ENCODE measurements at places on chromosomes 7 and 10.

DNA sequence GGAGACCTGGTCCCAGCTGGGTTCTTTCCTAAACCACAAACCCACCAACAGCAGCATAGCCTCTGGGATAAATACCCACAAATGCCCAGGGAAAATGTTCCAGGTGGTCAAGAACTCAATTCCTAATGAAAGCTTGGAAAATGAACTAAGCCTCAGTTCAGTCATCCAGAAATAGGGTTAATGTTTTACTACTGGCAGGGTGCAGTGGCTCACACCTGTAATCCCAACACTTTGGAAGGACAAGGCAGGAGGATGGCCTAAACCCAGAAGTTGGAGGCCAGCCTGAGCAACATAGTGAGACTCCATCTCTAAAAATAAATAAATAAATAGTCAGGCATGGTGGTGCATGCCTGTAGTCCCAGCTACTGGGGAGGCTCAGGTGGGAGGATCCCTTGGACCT, 82.2 kb downstream of the SVOPL start:
- DNase-seq = no peak

GRCh38 chr7:76224695-76225094, 23.0 kb downstream of the SRRM3 start:
- DNase-seq = no peak

- DNase-seq = no peak
These were observed 46.7 kb downstream of the PARD3 start for GRCh38 chr10:34768261-34768971.

- DNase-seq = no peak
These were observed 3.6 kb downstream of the DUSP5 start for GRCh38 chr10:110501142-110501937.

DNA sequence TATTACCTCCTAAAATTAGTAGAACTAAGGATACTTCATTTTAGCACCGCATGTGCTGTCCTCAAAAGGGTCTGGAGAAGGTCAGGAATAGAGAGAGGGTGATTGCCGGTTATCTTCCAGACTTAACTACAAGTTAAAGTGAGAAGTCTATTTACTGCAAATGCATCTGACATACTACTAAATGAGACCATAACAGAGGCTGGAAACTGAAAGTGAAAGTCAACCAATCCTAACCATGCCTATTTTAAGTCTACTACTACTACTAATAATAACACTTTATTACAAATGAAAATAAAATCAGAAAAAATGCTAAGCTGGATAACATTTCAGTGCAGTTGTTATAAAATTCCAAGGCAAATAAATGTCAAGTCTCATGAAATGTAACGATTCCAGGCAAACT, 244.7 kb downstream of the KIF20B start:
- no peak for DNase-seq

DNA sequence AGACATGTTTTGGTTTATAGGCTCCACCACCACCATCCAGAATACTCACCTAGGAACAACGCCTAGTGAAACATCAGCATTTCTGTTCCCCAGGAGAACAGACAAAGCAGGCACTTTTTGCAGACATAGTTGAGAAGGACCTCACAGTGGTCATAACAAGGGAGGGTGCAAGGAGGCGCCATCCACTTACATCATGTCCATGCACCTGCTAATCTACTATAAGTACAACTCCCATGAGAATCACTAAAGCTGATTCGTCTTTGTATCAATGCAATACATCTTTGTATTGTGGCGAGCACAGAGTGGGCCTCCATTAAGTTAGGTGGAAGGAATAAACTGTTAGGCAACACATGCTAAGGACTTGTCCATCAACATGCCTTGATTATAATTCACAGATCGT, 207.1 kb downstream of the KCNMA1 start:
- no peak for DNase-seq

DNA sequence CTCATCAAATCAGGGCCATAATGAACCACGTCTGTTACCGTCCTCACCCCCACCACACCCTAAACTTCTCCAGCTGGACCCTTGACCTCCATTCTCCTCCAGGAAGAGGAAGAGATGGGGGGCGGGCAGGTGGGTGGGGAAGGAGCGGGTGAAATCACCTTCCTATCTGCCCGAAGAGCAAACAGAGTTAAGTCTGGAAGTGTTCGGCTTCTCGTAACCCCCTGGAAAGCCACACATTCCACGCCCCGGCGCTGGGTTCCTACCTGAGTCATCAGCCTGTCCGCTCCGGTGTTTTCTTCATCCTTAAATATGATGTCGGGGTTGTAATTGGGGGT, 736 bp downstream of the SHH start:
- DNase-seq = no peak

DNA sequence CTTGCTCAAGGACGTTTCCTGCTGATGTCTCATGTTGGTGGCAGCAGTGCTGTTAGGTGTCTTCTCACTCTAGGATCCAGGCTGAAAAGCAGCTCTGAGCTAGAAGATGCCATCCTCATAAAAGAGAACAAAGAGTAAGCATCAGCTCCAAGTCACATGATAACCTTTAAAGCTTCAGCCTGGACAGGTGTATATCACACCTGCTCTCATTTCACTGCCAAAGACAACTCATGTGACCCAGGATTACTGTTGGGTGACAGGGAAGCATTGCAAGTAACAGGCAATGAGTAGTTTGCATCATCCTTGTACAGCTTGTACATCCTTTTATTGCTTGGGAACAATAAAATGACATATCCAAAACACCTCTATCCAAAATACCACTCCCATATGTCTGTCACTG, 423.4 kb upstream of the DPP6 start:
- no peak for DNase-seq

DNA sequence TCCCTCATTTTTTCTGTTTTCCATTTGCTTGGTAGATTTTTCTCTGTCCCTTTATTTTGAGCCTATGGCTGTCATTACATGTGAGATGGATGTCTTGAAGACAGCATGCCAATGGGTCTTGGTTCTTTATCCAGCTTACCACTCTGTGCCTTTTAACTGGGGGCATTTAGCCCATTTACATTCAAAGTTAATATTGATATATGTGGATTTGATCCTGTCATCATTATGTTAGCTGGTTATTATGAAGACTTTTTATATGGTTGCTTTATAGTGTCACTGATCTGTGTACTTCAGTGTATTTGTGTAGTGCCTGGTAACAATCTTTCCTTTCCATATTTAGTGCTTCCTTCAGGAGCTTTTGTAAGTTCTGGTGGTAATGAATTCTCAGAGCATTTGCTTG, 89.3 kb upstream of the UNC5B start:
- no peak for DNase-seq

DNA sequence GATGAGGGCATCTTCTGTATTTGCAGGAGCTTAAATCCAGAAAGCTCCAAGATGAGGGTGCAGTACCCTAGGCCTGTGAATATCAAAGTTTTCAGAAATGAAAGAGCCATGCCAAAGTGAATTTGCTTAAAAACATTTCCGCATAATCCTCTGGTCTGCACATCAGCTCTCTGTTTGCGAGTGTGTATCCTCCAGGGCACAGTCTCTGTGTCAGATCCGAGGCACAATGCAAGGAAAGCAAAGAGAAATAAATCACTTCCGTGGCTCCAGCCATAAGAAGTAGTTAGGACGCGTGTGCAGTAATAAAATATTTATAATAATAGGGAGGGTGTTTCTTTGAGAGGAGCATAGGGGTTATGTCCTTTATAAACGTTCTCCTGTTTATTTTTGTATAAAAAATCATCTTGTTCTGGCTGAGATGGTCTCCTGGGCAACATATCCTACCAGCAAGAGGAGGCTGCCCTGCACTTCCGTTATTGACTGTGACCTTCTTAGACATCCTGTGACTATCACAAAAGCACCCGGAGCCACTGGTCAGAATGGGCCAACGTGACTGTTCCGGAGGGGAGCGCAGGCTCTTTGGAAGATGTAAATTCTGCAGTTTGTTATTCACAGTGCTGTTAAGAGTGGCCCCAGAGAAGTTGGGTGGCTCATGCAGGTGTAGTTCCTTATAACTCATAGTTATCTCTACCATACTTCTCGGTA, 667.6 kb upstream of the FOXK1 start:
- DNase-seq = no peak

DNA sequence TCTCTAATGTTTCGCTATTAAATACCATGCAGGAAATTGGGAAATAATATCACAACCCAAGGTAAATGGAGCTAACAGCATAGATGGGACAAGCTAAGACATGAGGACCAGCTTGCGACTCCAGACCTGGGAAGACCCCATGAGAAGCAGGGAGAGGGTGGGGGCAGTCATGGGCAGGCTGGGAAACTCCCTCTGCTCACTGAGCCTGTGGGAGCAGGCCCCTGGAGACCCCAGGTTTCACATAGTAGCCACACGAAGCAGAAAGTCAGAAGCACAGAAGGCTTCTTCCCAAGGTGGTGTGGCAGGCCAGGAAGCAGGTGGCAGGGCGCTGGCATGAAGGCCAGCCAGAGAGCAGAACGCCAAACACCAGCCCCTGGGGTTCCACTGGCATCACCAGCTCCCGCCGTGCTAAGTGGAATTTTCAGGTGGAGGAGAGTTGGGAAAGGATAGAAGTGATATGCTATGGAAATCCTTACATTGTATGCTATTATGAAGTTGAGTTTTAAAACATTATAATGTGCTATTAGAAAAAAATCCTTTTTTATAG, 99.9 kb upstream of the RNF32 start:
- no peak for DNase-seq

DNA sequence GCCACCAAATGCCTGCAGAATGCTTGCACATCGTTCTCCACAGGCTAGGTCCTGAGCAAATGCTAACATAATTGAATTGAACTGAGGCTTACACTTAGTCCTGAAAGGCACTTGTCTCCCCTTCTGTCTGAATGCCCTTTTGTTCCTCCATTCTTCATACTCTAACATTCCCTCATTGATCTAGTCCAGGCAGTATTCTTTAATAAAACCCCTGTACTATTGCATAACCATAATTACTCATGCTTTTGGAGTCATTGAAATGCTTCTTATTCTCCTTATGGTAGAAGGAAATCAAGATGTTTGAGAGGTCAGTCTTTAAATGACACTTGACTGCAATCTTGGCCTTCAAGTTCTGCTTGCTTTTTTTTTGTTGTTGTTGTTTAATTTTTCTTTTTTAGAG, 7.1 kb downstream of the PI4K2A start:
- DNase-seq = no peak

- no peak for DNase-seq
These were observed 87.0 kb downstream of the SUGCT start for GRCh38 chr7:40221836-40222235.

- DNase-seq = no peak
These were observed 151.1 kb downstream of the SORCS1 start for GRCh38 chr10:107013258-107014006.

GRCh38 chr10:8054494-8055407, at the start of gene GATA3:
GATA3 (plus strand) TSS chr10:8054688; CDS start chr10:8055656, 968 bp downstream.
- DNase-seq = no peak

DNA sequence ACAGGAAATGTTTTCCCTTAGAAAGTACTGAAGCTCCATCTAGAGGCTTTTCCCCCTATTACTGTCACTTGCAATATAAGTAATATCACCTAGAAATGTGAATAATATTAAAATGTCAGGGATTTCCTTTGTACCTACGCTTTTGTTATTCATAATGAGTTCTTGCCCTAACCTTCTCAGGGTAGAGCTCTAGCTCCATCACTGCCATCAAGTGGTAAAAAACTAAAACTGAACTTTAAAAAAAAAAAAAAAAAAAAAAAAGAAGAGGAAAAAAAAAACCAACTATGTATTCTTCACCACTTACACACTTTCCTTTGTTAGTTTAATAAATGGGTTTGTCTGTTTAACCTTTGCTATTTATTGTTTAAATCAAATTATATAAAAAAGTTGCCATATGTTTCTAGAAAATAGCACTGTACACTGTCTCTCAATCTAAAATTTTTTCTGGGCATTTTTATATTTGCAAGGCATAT, 49.9 kb downstream of the DNAJC1 start:
- no peak for DNase-seq

- no peak for DNase-seq
These were observed 60.4 kb downstream of the DNAJB6 start for GRCh38 chr7:157397036-157397720.

DNA sequence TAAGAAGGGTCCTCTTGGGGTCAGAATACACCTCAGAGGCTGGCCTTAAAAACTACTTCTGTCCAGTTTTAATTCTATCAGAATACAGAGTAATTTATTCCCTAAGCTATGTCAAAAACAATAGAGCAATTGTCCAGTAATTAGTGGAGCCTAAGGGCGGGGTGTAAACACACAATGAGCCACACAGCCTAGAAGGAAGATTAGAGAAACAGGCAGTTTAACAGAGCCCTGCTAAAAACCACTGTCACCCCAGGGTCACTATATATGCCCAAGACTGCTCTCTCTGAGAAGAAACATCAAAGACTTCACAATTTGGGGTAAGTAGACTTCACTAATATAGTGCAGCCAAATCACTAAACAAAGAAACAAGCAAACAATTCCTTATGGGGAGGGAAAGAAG, 27.2 kb upstream of the WNT2 start:
- no peak for DNase-seq

DNA sequence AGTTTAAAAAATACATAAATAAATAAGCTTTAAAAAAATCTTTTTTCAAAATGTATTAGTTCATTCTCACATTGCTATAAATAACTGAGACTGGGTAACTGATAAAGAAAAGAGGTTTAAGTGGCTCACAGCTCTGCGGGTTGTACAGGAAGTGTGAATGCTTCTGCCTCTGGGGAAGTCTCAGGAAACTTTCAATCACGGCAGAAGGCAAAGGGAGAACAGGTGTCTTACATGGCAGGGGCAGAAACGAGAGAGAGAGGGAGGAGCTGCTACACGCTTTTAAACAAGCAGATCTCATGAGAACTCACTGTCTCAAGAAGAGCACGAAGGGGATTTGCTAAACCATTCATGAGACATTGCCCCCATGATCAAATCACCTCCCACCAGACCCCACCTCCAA, 114.6 kb downstream of the DNAJC1 start:
- no peak for DNase-seq

GRCh38 chr7:36262309-36263094, 109.4 kb downstream of the EEPD1 start:
- no peak for DNase-seq

GRCh38 chr10:95454356-95454755, 106.8 kb downstream of the SORBS1 start:
- DNase-seq = no peak

DNA sequence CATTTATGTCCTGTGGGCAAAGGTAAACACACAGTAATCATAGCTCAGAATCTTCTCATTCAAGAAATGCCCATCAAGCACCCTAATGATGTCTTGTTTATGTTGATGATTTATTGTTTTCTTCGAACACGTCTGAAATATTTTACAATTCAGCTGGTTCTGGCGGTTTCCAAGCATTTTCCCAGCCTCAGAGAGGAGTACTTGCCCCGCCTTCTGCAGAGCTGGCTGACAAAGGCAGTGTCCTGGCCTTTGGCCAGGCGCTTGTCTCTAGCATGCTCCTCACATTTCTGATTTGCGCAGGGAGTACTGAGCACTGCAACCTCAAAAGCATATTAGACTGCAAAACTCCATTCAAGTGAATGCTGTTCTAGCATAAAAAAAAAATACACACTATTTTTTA, 314.2 kb upstream of the GNAI1 start:
- no peak for DNase-seq

- no peak for DNase-seq
These were observed 26.1 kb downstream of the CALML3 start for GRCh38 chr10:5550621-5551530.
